ENCODE measurements at places on chromosomes 4 and X.

DNA sequence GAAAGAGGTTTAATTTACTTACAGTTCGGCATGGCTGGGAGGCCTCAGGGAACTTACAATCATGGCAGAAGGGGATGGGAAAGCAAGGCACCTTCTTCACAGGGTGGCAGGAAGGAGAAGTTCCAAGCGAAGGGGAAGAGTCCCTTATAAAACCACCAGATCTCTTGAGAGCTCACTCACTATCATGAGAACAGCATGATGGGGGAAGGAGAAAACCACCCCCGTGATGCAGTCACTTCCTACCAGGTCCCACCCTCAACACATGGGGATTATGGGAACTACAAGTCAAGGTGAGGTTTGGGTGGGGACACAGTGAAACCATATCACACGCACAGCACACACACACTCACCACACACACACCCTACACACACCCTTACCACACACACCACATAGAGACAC lies 104.3 kb downstream of the DCTD start:
- DNase-seq, result no peak

GRCh38 chrX:49003696-49004095 lies 1.6 kb upstream of the GRIPAP1 start:
- no peak for DNase-seq

- DNase-seq, result no peak
Observed at GRCh38 chr4:69167300-69167699, 47.2 kb downstream of the UGT2B11 start.

DNA sequence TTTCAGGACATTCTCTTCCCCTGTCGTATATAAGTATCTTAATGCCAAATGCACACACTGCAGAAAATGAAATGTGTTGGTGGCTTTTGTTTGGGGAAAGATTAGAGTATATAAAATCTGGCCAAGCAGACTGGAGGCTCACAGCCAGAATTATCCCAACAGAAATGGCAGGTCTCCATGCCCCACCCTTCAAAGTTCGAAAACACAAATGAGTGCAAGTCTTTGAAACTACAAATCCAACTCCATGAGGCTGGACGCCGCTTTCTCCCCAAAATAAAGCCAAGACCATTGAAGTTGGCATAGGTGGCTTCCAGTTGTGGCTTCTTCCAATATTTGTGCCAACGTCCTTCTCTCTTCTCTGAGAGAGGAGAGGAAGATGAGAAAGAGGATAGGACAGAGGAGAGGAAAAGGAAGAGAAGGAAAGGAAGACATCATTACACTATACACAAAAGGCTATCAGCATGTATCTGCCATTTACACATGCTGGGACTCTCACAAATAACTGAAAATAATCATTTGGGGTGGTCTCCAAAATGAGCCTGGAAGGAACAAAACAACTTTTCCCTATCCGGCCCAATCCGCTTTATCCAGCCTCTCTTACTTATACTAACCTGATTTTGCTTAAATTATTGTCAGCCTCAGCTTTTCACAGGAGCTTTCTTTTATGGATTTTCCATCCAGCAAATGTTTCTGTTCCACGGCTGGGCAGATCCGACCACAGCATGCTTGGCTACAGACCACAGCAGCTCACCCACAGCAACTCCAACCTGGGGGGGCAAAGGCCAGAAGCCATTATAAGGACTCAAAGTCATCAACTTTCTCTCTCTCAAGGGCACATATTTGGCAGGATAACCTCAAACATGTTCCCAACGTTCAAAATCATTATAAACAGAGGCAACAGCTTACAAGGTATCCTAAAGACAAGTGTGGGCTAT lies 71.7 kb downstream of the APBB2 start:
- DNase-seq, result no peak

DNA sequence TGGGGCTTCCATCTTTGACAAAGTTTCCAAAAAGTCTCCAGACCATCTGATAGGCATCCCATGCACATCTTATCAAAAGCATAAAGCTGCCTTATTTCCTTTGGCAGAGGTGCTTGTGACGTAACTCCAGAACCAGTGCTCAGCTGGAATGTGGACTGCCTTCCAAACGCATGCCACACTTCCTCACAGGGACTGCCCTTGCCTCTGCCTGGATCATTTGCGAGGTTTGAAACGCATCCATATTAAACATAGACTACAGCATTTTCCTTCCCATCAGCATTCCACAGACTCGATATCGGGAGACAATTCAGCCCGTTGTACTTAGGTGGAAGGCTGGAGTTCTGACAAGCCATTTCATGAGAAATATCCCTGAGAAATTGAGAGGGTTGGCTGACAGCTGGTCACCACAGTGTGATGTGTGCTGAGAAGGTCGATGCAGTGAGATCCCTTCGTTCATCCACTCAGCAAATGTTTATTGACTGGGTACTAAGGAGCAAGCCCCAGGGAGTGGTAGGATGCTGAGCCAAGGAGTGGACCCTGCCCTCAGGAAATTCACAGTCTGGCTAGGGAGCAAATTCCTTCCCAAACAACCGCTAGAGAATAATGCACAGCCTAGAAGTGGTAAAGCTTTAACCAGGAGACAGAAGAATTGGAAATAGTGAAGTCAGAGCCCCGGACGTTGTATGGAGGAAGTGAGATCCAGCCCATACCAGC lies 376.0 kb downstream of the BCOR start:
- no peak for DNase-seq

- no peak for DNase-seq
Observed at GRCh38 chr4:3344596-3344995, 51.8 kb downstream of the RGS12 start.

GRCh38 chrX:15451913-15452312 lies 41.2 kb downstream of the PIR start:
- DNase-seq, result no peak

Measured in activated naive CD4-positive, alpha-beta T cell treated with Interleukin-2 at 50 U/mL for 16 hours (primary cell).